ENCODE measurements at places on chromosomes 16 and 17.

GRCh38 chr16:185213-185612 lies 5.0 kb downstream of the HBQ1 start:
- no peak overlapping the region for H3K4me3 ChIP-seq
- peaks cover 9% of the 10 kb centered on the region for H3K4me1 ChIP-seq
- ATAC-seq: no peak
- H3K36me3 ChIP-seq: peaks cover 40% of the 10 kb centered on the region
- no peaks in the 10 kb centered on the region for H3K27me3 ChIP-seq

GRCh38 chr16:85335584-85336491 lies 223.6 kb upstream of the CIBAR2 start:
- ATAC-seq: no peak
- peaks cover 79% of the 10 kb centered on the region for H3K27me3 ChIP-seq
- peaks cover 9% of the 10 kb centered on the region for H3K4me1 ChIP-seq
- no peaks in the 10 kb centered on the region for H3K36me3 ChIP-seq

DNA sequence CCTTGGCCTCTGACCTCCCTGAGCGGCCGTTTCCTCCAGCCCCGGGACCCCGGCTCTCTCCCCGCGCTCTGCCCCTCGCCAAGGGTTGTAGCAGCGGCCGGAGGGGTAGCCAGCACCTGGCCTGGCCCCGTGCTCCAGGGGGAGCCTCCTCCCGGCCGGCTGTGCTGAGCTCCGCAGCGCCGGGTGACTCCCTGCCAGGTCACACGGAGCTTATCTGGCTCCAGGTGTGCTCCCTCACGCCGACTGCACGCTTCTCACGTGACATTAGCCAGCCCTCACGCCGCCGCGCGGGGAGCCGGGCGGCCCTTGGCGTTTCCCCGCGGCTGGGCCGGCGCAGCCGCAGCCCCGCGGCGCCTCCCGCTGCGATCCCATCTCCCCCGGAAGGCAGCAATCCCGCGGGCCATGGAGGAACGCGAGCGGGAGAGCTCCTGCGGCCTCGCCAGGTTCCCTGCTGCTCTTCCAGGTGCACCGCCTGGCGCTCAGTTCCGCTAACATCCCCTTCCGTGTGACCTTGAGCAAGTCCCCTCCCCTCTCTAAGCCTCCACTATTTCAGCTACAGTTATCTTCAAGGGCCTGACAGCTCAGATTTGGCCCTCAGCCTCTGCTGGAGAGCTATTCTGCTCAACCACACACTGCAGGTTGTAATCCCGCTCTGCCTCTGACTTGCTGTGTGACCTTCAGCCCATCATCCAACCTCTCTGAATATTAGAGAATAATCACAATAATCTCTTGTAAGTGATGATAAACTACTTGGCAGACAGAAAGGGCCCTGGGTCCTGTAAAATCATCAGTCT lies 3.4 kb downstream of the MYO18A start:
- no peaks in the 10 kb centered on the region for H3K36me3 ChIP-seq
- H3K27me3 ChIP-seq: no peaks in the 10 kb centered on the region
- H3K27ac ChIP-seq: peak overlapping the region; percentile 85
- peak; percentile 75 for ATAC-seq
- peaks cover 47% of the 10 kb centered on the region for H3K4me1 ChIP-seq

GRCh38 chr17:65293584-65294180 lies 156.5 kb downstream of the RGS9 start:
- peaks cover 12% of the 10 kb centered on the region for H3K27me3 ChIP-seq
- no peak overlapping the region for H3K27ac ChIP-seq
- no peaks in the 10 kb centered on the region for H3K36me3 ChIP-seq

GRCh38 chr17:32992321-32993033 lies 830 bp downstream of the SPACA3 start:
- peaks cover 21% of the 10 kb centered on the region for H3K27me3 ChIP-seq
- peaks cover 6% of the 10 kb centered on the region for H3K36me3 ChIP-seq
- ATAC-seq: no peak

GRCh38 chr17:61254904-61255303 lies 144.7 kb upstream of the TBX2 start:
- peaks cover 7% of the 10 kb centered on the region for H3K4me1 ChIP-seq
- H3K27me3 ChIP-seq: no peaks in the 10 kb centered on the region
- no peak for ATAC-seq
- peaks cover 6% of the 10 kb centered on the region for H3K36me3 ChIP-seq

GRCh38 chr17:14739656-14740431 lies 439.0 kb downstream of the HS3ST3B1 start:
- H3K4me1 ChIP-seq: no peaks in the 10 kb centered on the region
- no peak overlapping the region for H3K4me3 ChIP-seq

- H3K36me3 ChIP-seq: peaks cover 6% of the 10 kb centered on the region
- peaks cover 3% of the 10 kb centered on the region for H3K27me3 ChIP-seq
- peak overlapping the region; percentile 60 for H3K27ac ChIP-seq
- H3K4me1 ChIP-seq: peaks cover 27% of the 10 kb centered on the region
- H3K4me3 ChIP-seq: no peak overlapping the region
Measured at GRCh38 chr17:77233635-77234334, 93.0 kb downstream of the SEC14L1 start.

GRCh38 chr17:36004594-36005108 lies 3.3 kb upstream of the CCL15 start:
- H3K4me1 ChIP-seq: peaks cover 12% of the 10 kb centered on the region
- H3K36me3 ChIP-seq: no peaks in the 10 kb centered on the region
- ATAC-seq: no peak
- H3K27me3 ChIP-seq: peaks cover 12% of the 10 kb centered on the region
- no peak overlapping the region for H3K27ac ChIP-seq

- H3K4me1 ChIP-seq: no peaks in the 10 kb centered on the region
- no peak for ATAC-seq
- peaks cover 31% of the 10 kb centered on the region for H3K27me3 ChIP-seq
- H3K27ac ChIP-seq: no peak overlapping the region
- H3K4me3 ChIP-seq: no peak overlapping the region
Measured at GRCh38 chr17:9150446-9151090, 129.3 kb downstream of the NTN1 start.

DNA sequence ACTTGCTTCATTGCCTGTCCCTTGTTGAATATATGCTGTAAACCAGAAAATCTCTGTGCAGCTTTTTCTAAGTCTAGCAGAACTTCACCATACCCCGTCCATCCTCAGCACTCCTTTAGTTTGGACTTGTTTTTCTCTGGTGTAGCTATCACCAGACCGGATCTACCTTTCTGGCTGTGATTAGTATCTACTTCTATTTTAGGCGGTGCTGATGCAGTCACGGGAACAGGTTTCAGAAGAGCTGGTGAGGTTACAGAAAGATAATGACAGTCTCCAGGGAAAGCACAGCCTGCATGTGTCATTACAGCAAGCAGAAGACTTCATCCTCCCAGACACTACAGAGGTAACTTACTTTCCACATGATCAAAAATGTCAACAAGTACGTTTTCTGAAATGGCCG lies 46.4 kb downstream of the NUP88 start:
- peaks cover 6% of the 10 kb centered on the region for H3K4me1 ChIP-seq
- peak overlapping the region; percentile 25 for H3K27ac ChIP-seq
- no peak overlapping the region for H3K4me3 ChIP-seq
- peaks cover 54% of the 10 kb centered on the region for H3K36me3 ChIP-seq
- peak; percentile 86 for ATAC-seq
- H3K27me3 ChIP-seq: no peaks in the 10 kb centered on the region

DNA sequence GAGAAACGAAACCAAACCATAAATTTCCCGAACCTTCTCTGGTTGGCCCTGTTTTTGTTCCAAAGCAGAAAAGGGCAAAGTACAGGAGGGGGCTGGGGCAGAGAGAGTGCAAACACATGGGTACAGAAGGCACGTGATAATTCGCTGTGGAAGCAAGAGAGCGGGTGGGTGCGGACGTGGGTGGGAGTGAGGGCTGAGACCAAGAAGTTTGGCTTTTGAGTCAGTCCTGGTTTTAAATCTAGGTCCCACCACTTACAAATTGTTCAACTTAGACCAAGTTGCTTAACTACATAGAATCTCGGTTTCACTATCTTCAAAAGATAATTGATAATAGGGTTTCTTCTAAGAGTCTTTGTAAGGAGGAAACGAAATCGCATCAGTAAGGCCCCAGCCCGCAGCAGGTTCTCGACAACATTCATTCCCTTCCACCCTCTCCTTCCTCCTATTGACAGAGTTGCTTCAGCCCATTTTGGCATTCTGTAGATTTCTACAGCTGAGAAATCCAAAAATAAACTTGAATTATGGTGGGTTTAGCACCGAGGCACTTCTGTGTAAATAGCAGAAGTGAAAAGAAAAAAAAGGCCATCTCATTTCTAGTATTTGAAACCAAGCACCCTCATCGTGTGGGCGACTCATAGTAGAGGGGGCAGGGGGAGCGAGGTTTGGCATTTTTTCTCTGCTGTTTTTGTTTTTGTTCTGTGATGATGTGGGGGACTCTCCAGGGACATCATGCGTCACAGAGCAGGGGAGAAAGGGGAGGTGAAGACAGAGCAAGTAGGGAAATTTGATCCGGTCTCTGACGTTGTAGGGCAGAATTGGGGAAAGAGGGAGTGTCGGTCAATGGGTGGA lies 33.6 kb upstream of the CCR7 start:
- no peaks in the 10 kb centered on the region for H3K36me3 ChIP-seq
- H3K27me3 ChIP-seq: no peaks in the 10 kb centered on the region
- H3K4me3 ChIP-seq: peak overlapping the region; percentile 53

GRCh38 chr17:13288248-13288647 lies 270.4 kb upstream of the ELAC2 start:
- no peaks in the 10 kb centered on the region for H3K4me1 ChIP-seq
- H3K4me3 ChIP-seq: no peak overlapping the region
- H3K36me3 ChIP-seq: no peaks in the 10 kb centered on the region

DNA sequence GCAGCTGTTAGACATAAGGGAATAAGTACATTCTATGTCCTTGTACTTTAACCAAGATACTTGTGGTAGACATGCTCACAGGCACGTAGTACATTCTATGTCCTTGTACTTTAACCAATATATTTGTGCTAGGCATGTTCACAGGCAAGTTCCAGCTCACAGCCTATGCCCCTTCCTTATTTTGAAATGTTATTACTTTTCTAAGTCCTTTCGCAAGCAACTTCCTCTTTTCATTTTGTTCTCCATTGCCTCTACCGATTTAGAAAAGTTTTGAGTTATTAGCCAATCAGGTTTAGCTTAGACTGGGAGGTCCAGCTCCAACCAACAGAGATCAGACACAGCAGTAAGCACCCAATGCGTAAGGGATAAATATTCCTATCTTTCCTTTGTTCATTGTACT lies 60.1 kb upstream of the NUDT7 start:
- no peak overlapping the region for H3K4me3 ChIP-seq
- H3K27me3 ChIP-seq: peaks cover 12% of the 10 kb centered on the region
- no peaks in the 10 kb centered on the region for H3K36me3 ChIP-seq
- H3K4me1 ChIP-seq: no peaks in the 10 kb centered on the region
- ATAC-seq: no peak
- no peak overlapping the region for H3K27ac ChIP-seq

DNA sequence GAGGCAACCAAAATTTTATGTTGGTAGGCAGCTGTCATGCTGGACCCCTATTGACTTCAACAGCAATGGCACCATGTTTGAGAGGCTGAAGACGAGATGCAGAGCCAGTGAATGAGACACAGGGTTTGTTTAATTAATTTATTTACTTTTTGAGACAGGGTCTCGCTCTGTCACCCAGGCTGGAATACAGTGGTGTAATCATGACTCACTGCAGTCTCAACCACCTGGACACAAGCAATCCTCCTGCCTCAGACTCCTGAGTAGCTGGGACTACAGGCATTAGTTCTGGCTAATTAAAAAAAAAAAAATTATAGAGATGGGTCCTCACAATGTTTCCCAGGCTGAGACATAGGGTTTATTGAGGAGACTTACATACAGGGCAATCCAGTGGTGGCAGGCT lies 36.2 kb upstream of the PPM1D start:
- H3K27ac ChIP-seq: no peak overlapping the region
- H3K4me1 ChIP-seq: no peaks in the 10 kb centered on the region
- no peaks in the 10 kb centered on the region for H3K27me3 ChIP-seq
- H3K4me3 ChIP-seq: no peak overlapping the region

GRCh38 chr16:11091021-11091785 lies 146.8 kb downstream of the CLEC16A start:
- peaks cover 51% of the 10 kb centered on the region for H3K4me1 ChIP-seq
- H3K4me3 ChIP-seq: no peak overlapping the region
- H3K36me3 ChIP-seq: peaks cover 33% of the 10 kb centered on the region
- H3K27ac ChIP-seq: peak overlapping the region; percentile 59

DNA sequence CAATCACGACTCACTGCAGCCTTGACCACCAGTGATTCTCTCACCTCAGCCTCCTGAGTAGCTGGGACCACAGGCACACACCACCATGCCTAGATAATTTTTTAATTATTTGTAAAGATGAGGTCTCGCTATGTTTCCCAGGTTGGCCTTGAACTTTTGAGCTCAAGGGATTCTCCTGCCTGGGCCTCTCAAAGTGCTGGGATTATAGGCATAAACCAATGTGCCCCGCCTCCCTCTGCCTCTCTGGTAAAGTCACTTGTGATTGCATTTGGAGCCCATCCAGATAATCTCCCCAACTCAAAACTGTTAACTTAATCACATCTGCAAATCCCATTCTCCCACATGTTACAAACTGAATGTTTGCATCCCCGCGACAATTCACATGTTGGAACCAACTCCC lies 11.8 kb upstream of the PECAM1 start:
- no peak overlapping the region for H3K4me3 ChIP-seq
- H3K4me1 ChIP-seq: peaks cover 80% of the 10 kb centered on the region
- no peaks in the 10 kb centered on the region for H3K27me3 ChIP-seq
- H3K27ac ChIP-seq: peak overlapping the region; percentile 93

DNA sequence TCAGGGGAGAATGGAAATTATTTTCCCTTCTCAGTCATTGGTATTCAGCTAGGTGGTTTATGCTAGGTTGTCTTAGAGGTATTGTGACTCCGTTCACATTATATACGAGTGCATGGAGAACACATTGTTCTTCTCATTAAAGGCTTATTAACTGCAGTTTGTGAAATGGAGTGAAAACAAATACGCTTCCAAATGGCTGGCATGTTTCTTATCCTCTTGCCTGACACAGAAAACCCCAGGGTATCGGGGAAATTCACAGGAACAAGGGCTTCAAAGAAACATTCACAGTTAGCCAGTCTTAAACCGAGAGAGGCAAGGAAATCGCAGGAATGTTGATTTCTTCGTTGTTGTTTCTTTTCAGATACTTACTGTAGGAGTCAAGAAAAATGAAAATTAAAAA lies 1047.9 kb upstream of the RBFOX1 start:
- H3K4me1 ChIP-seq: no peaks in the 10 kb centered on the region
- H3K27me3 ChIP-seq: no peaks in the 10 kb centered on the region
- no peak overlapping the region for H3K27ac ChIP-seq
- no peak for ATAC-seq
- no peak overlapping the region for H3K4me3 ChIP-seq

GRCh38 chr16:57264381-57264780 lies 19.3 kb downstream of the ARL2BP start:
- no peak overlapping the region for H3K4me3 ChIP-seq
- peaks cover 12% of the 10 kb centered on the region for H3K4me1 ChIP-seq
- H3K27ac ChIP-seq: no peak overlapping the region

DNA sequence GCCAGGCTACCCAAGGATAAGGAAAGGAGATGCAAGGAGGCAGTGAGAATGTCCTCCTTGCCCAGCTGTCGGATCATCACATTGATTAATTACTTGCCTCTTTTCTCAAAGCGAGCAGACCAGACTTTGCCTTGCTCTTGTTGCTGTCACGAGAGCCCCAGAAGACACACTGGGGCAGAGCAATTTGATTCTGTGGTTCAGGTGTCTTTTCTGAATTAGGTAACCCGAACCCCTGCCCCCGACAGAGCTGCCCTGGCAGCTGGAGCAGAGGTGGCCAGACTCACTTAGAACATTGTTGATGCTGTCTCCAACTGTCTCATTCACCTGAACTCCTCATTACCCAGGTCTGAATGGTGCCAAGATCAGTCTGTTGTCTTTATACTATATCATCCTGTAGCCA lies 34.3 kb downstream of the VAT1L start:
- no peaks in the 10 kb centered on the region for H3K36me3 ChIP-seq
- H3K4me1 ChIP-seq: no peaks in the 10 kb centered on the region
- no peak overlapping the region for H3K27ac ChIP-seq
- no peak overlapping the region for H3K4me3 ChIP-seq
- H3K27me3 ChIP-seq: peaks cover 6% of the 10 kb centered on the region
- no peak for ATAC-seq

All from stimulated activated memory B cell treated with anti-CD40 and anti-IgM and Interleukin-4, amounts not matched to agents 10 μg/mL and 1 μg/mL and 100 μg/mL, for 72 hours (primary cell).